ENCODE measurements at places on chromosomes 2 and 18.

GRCh38 chr18:71936744-71937143 is 607.4 kb downstream of the CBLN2 start:
- no peak for DNase-seq

- no peak for DNase-seq
Measured at GRCh38 chr2:88857951-88858411, 166.5 kb downstream of the RPIA start.

DNA sequence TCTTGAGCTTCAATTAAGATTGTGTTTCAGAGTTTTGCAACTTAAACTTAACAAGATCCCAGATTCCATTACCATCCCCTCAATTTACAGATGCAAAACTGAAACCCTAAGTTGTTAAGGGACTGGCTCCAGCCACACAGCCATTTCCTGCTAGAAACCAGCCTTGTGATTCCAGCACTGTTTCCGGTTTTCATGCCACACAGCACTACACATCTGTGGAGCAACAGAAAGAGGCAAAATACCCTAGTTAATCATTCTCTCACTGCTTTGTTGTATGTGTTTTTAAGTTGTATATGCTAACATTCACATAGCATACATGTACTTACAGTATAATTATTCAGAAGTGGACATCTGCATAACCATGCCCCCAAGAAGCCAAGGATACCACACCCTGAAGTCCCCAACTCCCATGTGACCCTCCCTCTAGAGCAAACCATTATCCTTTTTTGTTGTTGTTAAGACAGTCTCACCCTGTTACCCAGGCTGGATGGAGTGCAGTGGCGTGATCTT is 87.4 kb downstream of the MYO5B start:
- no peak for DNase-seq

GRCh38 chr2:17545680-17546613 is 5.5 kb downstream of the VSNL1 start:
- no peak for DNase-seq

GRCh38 chr2:189162566-189162965 is 17.0 kb downstream of the COL5A2 start:
- no peak for DNase-seq

DNA sequence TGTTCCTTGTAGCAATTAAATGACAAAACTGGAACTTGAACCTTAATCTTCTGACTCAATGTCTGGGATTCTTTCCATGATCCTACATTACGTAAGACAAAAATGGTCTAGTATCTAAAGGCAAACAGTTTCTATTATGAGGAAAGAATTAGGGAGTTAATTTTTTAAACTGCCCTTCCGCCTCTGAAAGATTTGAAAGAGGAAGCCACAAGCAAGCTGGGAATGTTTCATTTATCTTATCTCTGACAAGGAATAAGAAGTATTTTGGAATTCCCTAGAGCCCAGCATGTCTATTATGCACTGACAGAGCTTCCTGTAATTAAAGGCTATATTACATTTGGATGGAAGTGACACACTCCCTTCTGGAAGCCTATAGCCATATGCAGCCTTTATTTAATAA is 558.8 kb upstream of the CDH2 start:
- no peak for DNase-seq

DNA sequence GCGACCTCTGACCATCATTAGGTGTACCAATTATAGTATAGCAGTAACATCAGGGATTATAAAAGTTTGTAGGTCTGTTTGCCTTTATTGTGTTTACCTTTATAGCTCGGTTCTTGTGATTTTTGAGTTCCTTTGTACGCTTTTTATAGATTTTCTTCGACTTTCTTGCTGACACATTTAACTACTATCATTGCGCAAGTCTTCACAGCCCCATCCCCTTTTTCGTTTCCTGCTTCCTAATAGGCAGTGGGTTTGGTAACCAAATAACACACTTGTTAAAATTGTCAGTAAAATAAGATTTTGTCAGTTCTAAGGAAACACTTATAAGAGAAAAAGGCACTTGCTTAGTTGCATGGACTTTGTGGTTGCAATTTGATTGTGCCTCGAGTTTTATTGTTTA is 541.5 kb downstream of the LRP1B start:
- DNase-seq: no peak

- DNase-seq: no peak
Measured at GRCh38 chr2:83459456-83459855, 999.6 kb downstream of the SUCLG1 start.

DNA sequence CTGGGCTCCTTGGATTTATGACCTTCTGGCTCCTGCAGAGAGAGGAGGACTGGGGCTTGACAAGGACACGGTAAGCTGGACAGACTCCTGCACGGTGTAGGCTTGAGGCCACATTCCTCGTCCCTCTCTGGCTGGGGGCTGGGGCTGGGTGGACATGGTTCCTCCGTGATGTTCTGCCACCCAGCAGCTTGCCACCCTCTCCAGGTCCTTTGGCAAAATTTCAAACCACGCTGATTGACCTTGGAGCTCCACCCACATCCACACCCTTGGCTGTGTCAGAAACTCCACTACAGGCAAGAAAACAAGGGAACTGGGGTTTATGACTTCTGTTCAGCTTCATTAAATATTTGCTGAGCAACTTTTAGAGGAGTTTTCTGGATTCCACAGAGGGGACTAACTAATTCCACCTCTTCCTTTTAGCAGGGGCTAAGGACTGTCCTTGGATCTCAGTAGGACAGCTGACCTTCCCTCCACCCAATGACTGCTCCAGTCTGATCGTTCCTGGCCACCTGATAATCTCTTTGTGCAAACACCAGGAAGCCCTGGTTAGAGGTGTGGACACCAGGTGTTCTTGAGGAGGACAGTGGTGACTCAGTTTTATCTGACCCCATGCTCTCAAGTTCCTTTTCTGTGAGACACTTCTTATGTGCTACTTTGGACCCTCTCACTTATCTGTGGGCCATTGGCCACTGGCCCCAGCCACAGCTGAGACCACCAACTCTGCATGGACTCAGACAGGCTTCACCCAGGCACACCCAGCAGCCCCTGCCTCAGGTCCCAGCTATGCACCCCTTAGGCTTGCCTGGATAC is 29.3 kb downstream of the GPR55 start:
- DNase-seq: no peak

DNA sequence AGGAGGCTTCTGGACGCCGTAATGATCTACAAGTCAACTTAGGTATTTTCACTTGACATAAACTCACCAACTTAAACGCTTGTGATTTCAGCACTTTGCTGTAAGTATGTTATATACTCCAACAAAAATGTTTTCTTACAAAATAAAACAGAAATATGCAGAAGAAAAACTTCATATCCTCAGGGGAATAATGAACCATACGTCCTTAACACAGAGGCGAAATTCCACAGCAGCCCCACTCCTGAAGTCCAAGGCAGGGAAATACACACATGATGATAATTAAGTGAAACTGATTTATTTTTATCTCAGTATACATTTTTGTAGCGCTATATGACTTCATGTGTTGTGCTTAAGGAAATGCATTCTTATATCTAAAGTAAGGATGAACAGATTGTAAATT is 335.4 kb upstream of the VWC2L start:
- DNase-seq: no peak

DNA sequence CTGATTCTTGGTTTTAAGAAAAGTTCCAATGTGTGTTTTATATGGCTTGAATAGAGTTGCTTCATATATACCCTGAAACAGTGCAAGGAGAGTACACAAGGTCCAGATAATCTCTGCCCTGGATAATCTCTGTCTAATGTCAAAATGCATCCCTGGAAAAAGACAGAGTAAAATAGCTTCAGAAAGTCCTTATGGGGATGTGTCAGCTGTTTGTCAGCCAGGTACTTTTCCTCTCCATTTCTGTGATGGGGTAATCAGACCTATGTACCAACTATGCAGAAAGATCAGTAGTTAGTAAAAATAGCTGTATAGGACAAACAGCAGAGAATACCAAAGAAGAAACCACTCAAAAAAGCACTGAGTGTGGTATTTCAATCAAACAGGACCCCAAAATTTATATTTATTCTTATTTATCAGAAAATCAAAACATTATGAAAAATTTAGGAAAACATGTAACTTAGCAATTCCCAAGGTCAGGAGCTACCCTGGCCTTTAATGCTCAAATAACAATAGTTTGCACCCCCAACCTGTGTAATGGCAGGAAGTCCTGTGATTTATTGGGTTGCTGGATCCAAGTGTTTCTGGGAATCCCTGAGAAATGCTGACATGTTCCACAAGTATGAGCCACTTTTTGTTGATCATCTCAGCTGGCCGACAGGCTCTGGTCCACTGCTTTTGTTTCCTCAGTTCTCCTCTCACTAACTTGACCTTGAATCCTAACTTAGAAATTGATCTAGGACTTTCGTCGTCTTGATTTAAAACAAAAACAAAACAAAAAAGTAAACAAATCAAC is 69.6 kb downstream of the MDH1 start:
- no peak for DNase-seq

- DNase-seq: no peak
Measured at GRCh38 chr18:21701621-21702020, 3.0 kb downstream of the ABHD3 start.

DNA sequence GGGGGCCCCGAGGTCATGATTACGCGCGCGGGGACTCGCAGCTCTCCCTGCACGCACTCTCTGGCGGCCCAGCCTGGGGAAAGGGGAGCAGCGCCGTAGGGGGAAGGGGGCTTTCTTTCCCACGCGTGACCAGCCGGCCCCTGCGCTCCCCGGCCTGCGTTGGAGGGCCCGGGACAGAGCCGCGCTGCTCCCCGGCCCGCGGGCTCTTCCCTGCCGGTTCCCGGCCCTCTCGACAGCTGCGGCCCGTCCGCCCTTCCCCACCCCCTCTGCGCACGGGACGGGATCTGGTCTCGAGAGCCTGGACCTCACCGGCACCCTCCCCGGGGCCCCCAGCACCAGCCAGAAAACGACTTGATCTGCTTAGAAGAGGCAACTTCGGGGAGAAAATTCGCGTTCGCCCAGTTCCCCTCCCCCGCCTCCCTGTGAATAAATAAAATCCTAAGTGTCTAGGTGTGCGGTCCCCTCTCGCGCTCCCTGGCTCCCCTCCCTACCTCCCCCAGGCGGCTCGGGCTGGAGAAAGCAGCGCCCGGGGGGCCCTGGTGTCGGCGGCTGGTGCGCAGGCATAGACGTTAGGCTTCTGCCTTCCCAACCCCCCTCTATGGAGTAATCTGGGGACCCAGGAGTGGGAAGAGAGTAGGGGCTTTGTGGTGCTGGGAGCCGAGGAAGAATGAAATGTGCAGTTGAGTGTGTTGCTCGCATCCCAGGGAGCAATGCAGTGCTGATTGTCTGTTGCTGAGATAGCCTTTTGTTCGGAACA is 803 bp upstream of the FIGN start:
- DNase-seq: no peak

DNA sequence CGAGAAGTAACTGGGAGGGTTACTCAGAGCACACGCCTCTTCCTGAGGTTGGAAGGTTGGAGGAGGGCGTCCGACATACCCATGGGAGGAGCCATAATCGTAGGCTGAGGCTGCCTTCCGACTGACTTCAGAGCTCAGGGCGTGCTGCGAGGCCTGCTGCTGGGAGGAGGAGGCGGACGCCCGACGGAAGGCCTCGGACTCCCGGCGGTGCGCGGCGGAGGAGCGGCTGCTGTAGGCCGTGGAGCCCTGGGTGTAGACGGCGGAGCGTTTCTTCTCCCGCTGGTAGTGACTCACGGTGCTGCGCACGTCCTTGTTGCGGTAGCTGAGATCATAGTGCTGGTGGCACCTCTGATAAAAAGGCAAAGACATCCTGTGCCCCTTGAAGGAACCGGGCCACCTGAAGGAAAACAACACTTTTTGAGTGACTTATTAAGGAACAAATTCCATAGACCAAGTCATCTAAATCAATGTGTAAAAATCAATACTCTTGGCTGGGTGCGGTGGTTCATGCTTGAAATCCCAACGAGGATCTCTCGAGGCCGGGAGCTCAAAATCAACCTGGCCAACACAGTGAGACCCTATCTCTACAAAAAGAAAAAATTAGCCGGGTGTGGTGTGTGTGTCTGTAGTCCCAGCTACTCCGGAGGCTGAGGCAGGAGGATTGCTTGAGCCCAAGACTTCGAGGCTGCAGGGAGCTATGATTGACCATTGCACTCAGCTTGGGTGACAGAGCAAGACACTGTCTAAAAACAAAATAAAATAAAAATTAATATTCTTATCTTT is 4.7 kb downstream of the MYOM1 start:
- DNase-seq: no peak

GRCh38 chr2:54906716-54907115 is 143.5 kb downstream of the RTN4 start:
- DNase-seq: peak; percentile 91

DNA sequence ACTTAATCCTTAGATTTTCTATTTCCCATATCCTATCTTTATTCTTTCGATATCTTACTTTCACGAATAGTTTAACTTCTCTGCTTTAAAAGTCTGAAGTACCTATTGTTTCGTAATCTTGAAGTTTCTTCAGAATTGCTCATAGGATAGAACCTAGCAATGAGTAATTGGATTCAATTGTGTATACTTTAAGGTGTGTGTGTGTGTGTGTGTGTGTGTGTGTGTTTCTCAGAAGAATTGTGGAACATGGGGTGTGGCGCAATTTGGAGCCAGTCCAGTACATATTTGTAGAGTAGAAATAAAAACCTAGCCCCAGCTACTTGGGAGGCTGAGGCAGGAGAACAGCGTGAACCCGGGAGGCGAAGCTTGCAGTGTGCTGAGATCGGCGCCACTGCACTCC is 897.6 kb downstream of the BCL11A start:
- DNase-seq: no peak

DNA sequence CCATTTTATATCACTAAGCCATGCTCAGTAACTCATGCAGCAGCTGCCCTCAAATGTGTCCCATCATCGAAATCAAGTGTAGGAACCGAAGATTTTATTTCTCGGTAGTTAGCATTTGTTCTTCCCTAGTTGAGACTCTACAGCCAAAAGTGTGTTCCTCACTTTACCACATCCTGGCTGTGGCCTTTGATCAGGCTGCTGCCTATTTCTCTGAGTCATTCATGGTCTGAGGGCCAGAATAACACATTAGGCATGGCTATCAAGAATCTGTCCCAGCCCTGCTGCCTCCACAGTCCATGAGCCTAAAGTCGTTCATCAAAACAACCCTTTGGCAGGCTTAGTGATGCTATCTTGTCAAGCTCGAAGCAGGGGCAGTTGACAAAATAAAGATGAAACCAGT is 300.1 kb downstream of the TDRD15 start:
- no peak for DNase-seq

DNA sequence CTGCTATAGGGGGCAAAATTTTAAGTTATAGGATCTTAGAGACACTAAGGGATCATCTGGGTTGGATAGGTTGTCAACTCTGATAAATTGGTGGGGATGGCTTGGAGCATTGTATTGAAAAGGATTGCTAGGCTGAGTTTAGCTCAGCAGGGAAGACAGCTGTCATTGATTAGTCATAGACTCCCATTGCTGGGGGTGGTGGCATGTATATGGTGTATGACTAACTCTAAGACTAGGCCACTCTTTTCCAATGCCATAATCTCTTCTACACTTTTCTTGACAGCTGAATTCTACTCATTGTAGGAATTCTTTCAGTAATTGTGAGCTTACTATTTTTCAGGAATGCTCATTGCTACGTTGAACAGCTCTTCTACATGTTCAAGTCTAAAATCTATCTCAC is 81.3 kb upstream of the PELI1 start:
- no peak for DNase-seq

Data from DMS 273 treated with DMSO at 0.1 percent for 48 hours (cell line).